Stimulated activated CD8-positive, alpha-beta memory T cell treated with anti-CD3 and anti-CD28 coated beads, Interleukin-4, amount 100 ng/mL, for 4 hours (primary cell): ENCODE measurements at places on chromosomes 2 and 18.

DNA sequence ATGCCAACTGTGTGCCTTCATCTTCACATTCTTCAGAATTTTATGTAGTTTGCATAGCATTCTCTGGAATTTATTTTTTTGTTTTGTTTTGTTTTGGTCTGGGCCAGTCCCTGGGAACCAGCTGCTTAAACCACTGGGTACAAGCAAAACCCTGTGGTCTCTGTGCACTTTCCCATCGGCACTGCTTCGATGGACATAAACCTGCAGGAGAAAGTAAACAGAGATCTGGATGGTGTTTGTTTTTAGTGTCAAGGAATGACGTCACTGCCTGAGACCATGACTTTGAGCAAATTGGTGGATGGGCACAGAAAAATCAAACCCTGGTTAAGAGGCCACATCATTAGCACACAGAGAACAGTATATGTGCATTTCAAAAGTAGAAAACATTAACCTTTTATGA is 64.7 kb upstream of the RASGRP3 start:
- DNase-seq, result no peak

GRCh38 chr2:28164280-28164801 is 228.3 kb upstream of the FOSL2 start:
- DNase-seq, result no peak

DNA sequence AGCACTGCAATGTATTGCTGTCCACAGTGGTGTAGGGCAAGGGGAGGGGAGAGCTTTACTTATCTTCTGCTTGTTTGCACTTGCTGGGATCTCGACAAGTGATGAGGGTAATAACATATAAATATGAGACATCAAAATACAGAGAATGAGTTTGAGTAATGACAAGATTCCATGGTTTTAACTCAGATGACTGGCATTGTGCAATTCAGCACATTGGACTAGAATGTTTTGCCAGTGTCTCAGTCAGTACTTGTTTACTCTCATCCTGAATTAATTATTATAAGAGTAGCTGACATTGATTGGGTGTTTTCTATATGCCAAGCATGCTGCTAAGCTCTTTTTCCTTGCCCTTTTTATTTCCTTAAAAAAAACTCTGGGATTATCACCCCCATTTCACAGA is 306.7 kb upstream of the MMADHC start:
- DNase-seq, result no peak

DNA sequence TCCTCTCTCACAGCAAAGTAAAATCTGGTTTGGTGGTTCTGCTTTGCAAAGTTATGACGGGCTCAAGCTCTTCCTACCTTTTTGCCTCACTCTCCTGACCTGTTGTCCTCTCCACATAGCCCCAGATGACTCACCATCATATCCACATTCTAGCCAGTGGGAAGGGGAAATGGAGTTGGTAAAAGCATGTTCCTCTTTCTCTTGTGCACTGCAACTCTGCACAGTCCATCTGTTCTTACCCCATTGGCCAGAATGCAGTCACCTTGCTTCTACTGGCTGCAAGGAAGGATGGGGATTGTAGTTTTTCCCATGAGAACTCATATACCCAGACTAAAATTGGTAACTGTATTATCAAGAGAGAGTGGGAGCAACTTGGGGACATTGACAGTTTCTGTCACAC is 50.4 kb upstream of the SMIM21 start:
- DNase-seq, result no peak

DNA sequence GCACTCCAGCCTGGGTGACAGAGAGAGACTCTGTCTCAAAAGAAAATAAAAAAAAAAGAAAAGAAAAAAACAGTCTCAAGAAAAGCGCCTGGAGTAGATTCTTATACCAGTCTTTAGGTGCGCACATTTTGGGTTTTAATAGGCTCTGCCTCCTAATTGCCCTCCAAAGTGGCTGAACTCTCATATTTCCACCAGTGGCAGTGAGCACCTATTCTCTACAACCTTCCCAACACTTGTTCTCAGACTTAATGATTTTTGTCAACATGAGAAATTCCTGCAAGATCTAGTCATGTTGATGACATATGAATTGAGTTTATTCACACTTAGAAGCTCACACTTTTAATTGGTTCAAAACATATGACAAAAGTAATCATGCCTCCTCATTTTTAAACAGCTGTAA is 39.0 kb downstream of the PLB1 start:
- no peak for DNase-seq

- DNase-seq, result no peak
Measured at GRCh38 chr2:111133603-111134002, 12.9 kb downstream of the BCL2L11 start.

DNA sequence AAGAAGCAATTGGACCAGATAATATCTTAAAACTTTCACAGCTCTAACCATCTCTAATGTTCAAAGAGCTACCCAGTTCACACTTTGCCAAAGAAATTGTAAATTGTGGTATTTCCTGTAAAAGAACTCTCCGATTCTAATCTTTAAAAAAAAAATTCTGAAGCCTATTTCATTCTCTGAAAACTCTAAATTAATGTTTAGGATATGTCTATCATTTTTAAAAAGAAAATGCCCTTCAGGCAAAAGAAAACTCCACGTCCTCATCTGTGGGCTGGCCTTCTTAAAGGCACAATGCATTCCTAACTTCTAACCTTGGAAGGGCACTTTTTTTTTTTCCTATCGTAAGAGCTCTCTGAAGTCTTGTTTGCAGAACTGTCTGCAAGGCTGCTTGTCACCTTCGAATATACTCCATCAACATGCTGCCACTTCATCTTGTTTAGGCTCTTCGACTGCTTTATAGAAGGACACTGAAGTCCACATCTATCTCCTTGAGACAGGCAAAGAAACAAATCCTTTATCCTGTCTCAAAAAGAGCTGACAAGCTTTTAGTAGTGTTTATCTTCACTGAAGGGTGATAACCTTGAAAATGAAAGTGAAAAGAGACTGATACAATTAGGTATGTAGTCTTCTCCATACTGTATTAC is 124.3 kb upstream of the SLC39A10 start:
- DNase-seq, result no peak

GRCh38 chr2:13067508-13067907 is 350.8 kb downstream of the TRIB2 start:
- DNase-seq, result no peak

- DNase-seq, result no peak
Measured at GRCh38 chr2:221853297-221853696, 281.2 kb upstream of the EPHA4 start.

DNA sequence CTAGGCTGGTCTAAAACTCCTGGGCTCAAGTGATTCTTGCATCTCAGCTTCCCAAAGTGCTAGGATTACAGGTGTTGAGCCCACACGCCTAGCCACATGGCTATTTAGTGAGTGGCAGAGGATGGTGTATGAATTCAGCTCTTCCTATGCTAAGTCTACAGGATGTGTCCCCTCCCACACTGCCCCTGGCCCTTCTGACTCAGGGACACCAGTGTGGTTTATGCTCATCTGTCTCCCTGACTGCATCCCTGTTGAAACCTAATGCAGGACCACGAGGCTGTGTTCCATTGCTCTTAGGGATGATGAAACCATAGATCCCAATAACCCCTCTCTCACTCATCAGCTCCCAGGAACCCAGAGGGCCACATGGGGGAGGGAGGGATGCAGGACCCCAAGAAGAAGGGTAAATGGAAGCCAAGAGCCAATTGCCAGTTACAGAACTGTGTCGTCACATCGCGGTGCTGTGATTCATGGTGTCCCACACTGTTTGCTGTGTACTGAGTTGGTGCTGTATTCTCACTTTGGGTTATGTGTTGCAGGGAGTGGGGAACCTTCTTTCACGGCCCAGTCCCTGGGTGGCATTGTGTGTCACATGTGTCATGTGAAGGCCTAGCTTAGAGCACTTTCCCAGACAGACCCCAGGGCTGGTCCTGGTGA is 102.9 kb upstream of the HAAO start:
- DNase-seq, result no peak

- DNase-seq, result no peak
Measured at GRCh38 chr18:59268721-59269562, 4.3 kb downstream of the RAX start.

GRCh38 chr2:133956434-133956935 is 297.4 kb upstream of the MGAT5 start:
- no peak for DNase-seq

DNA sequence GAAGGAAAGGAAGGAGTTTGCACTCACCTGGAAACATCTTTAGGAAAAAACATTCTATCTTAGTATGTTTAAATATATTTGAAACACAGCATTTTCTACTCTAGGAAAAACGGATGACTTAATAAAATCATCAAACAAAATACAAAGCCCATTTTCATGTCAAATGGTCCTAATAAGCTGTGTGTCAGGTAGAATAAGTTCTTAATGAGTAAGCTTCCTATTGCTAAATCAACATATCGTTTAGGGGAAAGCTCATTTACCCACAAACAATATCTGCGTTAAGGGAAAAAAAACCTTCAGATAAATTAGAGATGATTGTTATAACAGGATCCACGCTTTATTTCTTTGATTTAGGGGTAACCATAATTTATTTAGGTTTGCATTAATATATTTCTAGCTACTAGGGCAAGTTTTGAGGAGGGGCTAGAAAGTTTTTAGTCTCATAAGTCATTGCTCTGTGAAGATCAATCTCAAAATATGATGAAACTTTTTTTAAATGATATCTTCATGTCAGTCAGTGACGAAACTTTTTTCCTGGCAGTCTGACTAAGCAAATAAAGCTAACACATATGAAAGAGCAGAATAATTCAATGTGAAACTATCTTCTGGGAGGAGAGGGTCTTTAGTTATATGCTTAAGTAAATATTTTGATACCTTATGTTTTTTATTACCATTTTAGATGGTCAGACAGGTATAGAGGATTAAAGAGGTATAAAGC is 147.1 kb downstream of the WDSUB1 start:
- no peak for DNase-seq

GRCh38 chr2:98454500-98455235 is 10.0 kb downstream of the INPP4A start:
- DNase-seq, result no peak

GRCh38 chr2:152513681-152514080 is 178.7 kb downstream of the FMNL2 start:
- no peak for DNase-seq

GRCh38 chr18:59927246-59927825 is 27.5 kb downstream of the PMAIP1 start:
- DNase-seq, result no peak

DNA sequence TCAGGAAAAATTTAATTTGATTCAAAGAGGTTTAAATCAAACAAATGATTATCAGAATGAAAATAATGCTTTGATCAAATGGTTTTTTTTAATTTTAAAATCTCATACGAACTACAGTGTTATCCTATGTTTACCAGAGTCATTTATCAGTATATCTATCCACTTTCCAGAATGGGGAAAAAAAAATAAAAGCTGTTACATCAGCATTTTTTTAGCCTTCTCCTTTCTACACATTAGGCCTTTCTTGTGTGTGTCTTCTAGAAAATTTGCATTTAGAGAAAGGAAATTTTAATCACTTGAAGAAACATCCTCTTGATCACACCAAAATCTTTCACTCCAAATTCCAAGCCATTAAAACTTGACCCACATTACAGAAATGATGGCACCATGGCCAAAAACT is 608.9 kb upstream of the ID2 start:
- no peak for DNase-seq

DNA sequence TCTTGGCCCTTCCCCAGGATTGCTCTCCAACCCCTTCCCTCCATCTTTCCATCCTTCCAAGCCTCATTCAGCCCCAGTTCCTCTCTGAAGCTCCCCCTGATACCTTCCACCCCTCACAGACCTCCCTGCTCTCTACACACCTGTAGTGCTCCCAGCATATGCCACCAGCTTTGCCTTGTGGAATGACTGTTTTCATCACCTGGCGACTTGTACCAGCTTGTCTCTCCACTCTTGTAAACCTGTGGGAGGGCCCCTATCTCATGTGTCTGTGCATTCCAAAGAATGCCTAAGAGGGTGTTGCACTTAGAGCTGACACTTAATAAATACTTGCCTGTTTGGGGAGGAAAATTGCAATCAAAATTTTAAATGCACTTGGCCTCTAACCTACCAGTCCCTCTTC is 198.7 kb downstream of the BCL11A start:
- no peak for DNase-seq

GRCh38 chr2:238100049-238100820 is at the start of gene ESPNL:
ESPNL (plus strand) TSS chr2:238100340; CDS start chr2:238100420, 80 bp downstream.
- no peak for DNase-seq

- DNase-seq, result peak; percentile 74
Measured at GRCh38 chr2:134668821-134669220, 50.0 kb downstream of the TMEM163 start.

GRCh38 chr18:44779753-44780292 is 99.1 kb downstream of the SETBP1 start:
- DNase-seq, result no peak

DNA sequence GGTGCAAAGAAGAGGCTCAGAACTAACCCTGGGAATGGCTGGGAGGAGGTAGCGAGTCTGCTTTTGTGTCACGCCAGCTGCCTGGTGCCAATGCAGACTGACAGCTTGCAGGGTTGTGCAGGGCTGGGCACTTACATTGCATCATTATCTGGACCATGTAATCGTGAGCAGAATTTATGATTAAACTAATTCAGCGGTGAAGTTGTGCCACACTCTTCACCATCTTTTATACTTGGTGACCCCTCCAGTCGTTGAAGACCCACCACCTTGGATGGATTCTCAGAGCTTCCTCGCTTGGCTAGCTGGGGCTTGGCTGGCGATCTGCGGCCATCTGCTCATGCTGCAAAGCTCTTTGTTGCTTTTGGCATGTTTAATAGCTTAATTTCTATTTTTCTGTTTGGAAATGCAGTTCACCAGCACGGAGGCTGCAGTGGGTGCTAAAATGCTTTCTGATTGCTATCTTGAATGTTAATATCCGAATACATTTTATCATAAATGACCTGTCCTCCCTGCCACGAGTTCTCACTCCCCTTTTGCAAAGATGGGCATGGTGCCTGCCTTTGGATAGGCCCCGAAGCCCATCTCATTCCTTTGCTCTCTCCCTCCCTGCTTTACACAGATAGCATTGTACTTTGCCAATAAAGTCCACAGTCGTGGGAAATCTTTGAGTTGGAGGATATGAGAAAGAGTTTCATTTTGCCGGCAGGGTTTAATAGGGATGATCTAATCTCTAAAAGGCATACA is 188.2 kb downstream of the PRKCE start:
- no peak for DNase-seq

GRCh38 chr2:224328798-224329197 is 73.1 kb downstream of the FAM124B start:
- DNase-seq, result no peak

DNA sequence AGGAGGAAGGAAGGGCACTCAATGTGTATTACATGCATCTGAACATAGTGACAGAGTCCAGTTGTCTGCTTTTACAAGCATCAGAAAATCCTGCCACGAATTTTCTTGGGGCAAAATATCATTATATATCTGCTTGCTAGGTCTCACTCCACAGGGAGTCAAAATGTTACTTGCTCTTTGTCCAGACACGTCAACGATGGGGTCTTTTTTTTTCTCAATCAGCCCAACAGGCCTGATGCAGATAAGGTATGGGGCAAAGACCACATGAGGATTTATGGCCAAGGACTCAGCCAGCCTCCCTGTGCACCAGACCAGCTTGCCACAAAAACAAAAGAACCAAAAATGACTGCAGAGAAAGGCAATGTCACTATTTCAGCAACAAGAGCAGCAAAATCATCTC is 323.4 kb upstream of the PKDCC start:
- DNase-seq, result no peak

GRCh38 chr2:219099329-219099728 is 38.6 kb upstream of the IHH start:
- no peak for DNase-seq
